ENCODE measurements at places on chromosomes 6 and 20. TPM values are rescaled to one million over a fixed set of nuclear protein-coding genes. Genes with fewer than 3 reads are reported as not detected.
A peak's percentile ranks its signal among the peaks of the same experiment; 100 is the strongest.

DNA sequence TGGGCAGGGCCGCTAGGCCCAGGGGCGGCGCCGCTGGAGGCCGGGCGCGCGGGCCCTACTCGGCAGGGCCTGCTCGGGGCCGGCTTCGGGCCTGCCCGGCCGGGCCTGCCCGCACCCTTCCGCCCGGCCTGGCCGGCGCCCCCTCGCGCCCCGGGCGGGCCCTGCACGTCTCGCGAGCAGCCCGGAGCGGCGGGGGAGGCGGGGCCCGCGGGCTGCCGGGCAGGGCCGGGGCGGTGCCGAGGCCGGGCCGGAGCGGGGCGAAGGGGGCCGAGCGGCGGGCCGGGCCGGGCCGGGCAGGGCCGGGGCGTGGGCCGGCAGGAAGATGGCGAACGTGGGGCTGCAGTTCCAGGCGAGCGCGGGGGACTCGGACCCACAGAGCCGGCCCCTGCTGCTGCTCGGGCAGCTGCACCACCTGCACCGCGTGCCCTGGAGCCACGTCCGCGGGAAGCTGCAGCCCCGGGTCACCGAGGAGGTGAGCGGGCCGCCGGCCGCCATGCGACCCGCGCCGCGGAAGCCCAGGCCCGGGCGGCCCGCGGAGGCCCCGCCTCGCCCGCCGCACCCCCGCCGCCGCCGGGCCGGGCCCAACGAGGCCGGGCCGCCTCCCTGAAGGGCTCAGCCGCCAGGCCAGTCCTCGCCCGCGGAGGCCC is at the start of gene NPEPL1:
Gene NPEPL1, plus strand, starts transcription at position 222 of the 647 bp plus-strand sequence. Its CDS starts 101 bp downstream, at position 323.
- peak; percentile 95 for DNase-seq
- H3K4me3 ChIP-seq, result peak within 1 kb of the TSS; percentile 31
- peaks cover 32% of the 10 kb centered on the region for H3K36me3 ChIP-seq
- peaks cover 32% of the 10 kb centered on the region for H3K4me1 ChIP-seq
- peak within 1 kb of the TSS; percentile 97 for H3K27ac ChIP-seq
- H3K27me3 ChIP-seq, result no peaks in the 10 kb centered on the region

DNA sequence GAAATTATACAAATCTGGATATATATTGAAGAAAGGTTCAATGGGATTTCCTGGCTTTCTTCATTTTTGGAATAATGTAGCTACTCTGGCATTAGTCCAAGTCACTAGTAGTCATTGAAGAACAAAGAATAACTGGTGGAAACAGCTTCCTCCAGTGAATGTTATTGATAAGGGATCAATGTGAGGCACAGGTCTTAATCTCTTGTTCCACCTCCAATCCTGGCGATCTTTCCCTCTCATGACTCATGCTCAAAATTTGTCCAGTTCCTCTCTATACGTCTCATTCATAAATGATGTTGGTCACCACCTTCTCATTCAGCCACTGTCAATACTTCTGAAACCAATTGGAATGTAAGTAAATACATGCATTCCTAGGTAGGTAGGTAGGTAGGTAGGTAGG is 185.0 kb upstream of the BMP2 start:
- no peaks in the 10 kb centered on the region for H3K36me3 ChIP-seq
- DNase-seq, result no peak
- H3K4me3 ChIP-seq, result no peak overlapping the region
- peaks cover 11% of the 10 kb centered on the region for H3K4me1 ChIP-seq

DNA sequence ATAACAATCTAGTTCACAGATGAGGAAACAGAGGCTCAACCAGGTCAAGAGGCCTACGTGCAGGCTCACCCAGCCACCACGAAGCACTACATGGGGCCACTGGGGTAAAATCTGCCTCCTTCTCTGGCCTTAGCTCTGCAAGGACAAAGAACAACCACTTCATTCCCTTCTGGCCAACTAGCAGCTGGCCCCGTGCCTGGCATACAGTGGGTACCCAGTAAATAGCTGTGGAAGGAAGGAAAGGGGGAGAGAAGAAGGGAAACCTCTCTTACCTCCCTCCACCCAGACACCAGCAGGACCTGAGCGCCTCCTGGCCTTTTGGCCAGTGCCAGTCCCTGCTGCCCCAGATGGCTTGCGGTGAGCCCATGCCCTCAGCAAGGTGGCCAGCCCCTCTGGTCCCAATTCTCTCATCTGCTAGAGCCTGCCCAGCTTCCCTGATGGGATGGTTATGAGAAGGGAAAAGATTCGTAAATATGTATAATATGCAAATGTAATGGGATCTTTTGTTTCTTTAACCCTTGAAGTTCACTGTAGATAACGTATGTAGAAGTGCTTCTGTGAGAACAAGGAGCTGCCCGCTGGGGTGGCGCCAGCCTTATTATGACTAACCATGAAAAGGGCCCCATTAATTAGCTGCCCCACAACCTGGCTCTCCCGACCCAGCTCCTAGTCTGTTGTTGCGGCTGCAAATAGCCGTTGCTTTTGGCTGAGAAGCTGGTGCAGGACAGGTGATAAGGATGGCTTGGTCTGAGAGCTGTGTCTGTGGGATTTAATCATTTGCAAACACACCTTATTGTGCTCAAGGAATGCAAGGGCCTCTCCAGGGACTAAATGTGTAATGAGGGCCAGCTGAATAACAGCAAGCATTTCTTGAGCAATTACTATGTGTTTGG is 62.0 kb downstream of the DLGAP4 start:
- no peaks in the 10 kb centered on the region for H3K4me1 ChIP-seq
- H3K4me3 ChIP-seq, result no peak overlapping the region
- no peaks in the 10 kb centered on the region for H3K27me3 ChIP-seq
- no peak overlapping the region for H3K27ac ChIP-seq
- no peak for DNase-seq

DNA sequence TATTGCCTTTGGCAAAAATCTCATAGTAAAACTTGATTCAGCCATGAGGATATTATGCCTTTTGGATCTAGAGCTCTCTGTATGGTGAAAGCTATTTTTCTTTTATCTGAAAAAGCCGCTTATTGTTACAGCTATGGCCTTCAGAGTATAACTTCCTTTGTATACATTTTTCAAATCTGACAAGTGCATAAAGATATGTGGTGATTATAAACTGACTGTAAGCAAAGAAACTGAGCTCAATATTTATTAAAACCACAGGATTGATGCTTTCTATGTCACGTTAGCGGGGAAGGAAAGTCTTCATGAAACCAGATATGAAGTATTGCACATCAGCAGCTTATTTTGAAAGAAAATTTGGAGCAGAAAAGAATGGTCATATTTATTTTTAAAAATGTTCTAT is 151.8 kb downstream of the THEMIS start:
- H3K27me3 ChIP-seq, result no peaks in the 10 kb centered on the region
- DNase-seq, result no peak
- H3K36me3 ChIP-seq, result no peaks in the 10 kb centered on the region
- no peak overlapping the region for H3K4me3 ChIP-seq
- no peaks in the 10 kb centered on the region for H3K4me1 ChIP-seq

GRCh38 chr20:25297141-25297905 is 49.4 kb downstream of the PYGB start:
- H3K4me1 ChIP-seq, result peaks cover 20% of the 10 kb centered on the region
- no peak overlapping the region for H3K4me3 ChIP-seq
- H3K27me3 ChIP-seq, result no peaks in the 10 kb centered on the region
- DNase-seq, result no peak

DNA sequence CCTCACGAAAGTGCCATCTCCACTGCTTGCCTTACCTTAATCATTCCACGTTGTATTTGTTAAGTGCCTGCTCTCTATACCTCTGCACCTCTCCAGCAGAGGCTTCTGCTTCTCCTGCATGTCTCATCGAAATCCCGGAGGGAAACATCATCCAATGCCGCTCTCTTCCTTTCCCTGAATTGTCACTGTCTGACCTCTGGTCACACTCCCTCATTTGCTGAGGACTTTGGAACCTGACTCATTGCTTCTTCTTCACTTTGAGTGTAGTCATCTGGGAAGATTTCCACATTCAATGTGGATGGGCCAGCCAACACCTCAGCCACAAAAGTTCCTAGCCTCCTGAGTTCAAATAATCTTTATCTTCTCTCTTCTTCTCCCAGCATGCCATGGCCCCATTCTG is 78.9 kb upstream of the BEND6 start:
- no peaks in the 10 kb centered on the region for H3K4me1 ChIP-seq
- H3K27ac ChIP-seq, result no peak overlapping the region
- no peaks in the 10 kb centered on the region for H3K27me3 ChIP-seq

DNA sequence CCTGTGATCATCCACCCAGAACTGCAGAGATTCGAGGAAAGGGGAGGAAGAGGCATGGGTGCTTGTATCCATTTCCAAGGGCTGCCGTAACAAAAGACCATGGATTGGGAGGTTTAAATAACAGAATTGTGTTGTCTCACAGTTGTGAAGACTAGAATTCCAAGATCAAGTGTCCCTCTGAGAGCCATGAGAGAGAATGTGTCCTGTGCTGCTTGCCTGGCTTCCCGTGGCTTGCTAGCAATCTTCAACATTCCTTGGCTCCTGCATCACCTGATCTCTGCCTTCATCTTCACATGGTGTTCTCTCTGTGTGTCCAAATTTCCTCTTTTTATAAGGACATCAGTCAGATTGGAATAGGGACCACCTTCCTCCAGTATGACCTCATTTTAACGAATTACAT is 69.8 kb downstream of the CDC40 start:
- no peaks in the 10 kb centered on the region for H3K27me3 ChIP-seq
- no peaks in the 10 kb centered on the region for H3K36me3 ChIP-seq
- no peak for DNase-seq
- H3K4me3 ChIP-seq, result no peak overlapping the region
- no peak overlapping the region for H3K27ac ChIP-seq

GRCh38 chr6:159042003-159042825 is 2.6 kb downstream of the TAGAP start:
- peak overlapping the region; percentile 92 for H3K27ac ChIP-seq
- peaks cover 77% of the 10 kb centered on the region for H3K4me1 ChIP-seq
- peak overlapping the region; percentile 45 for H3K4me3 ChIP-seq
- peak; percentile 88 for DNase-seq
- H3K36me3 ChIP-seq, result peaks cover 57% of the 10 kb centered on the region

DNA sequence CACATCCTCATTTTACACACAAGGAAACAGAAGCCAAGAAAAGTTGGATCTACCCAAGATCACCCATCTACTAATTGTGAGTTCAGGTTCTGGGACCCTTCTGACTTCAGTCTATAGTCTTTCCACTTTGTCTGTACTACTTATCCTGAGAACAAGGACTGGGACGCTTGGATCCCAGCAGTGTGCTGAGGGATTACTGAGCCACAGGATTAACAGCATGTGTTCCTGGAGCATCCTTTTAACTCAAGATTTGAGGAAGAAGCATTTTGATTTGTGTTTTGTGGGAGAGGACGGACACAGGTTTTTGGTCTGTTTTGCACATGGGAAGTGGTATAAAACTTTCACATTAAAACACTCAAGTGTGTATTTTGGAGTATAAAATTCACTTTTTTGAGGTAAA is 4.4 kb downstream of the ENPP4 start:
- peaks cover 21% of the 10 kb centered on the region for H3K4me1 ChIP-seq
- no peaks in the 10 kb centered on the region for H3K27me3 ChIP-seq
- H3K27ac ChIP-seq, result no peak overlapping the region
- no peaks in the 10 kb centered on the region for H3K36me3 ChIP-seq
- H3K4me3 ChIP-seq, result no peak overlapping the region

DNA sequence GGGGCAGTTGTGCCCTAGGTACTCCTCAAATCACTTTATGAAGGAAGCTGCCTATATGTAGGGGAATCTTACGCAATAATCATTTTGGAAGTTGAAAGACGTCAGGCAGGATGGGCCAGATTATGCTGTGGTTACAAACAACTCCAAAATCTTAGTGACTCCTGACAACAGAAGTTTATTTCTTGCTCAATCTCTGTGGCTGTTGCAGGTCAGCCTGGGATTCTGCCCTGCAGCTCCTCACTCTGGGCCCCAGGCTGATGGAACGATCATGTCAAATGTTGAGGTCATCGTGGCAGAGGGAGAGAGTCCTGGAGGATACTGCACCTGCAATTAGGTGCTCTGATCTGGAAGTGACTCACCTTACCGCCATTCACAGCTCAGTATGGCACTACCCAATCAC is 88.4 kb downstream of the ZDHHC14 start:
- DNase-seq, result no peak
- no peaks in the 10 kb centered on the region for H3K36me3 ChIP-seq
- H3K4me3 ChIP-seq, result no peak overlapping the region
- H3K27me3 ChIP-seq, result no peaks in the 10 kb centered on the region
- H3K27ac ChIP-seq, result no peak overlapping the region
- no peaks in the 10 kb centered on the region for H3K4me1 ChIP-seq

DNA sequence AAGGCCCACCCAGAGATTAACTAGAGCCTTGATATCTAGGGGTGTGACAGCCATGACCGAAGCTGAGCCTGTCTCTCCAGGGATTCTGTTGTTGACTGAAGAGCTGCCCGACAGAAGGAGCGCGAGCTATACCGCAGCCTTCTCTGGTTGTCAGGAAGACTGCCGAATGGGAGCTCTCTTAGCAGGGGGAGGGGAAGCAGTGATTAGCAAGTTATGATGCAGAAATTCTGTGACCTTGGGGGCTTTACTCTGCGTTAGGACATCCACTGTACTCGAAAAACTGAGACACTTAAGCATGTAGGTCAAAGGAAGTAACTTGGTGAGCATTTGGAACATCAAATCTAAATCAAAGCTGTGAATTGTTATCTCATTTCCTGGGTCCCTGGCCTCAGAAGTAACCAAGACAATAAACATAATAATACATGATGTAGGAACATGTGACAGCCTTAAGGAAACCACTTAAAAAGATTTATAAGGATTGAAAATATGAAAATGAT is 84.7 kb downstream of the MAP3K4 start:
- no peaks in the 10 kb centered on the region for H3K4me1 ChIP-seq
- no peak for DNase-seq
- no peaks in the 10 kb centered on the region for H3K27me3 ChIP-seq
- H3K4me3 ChIP-seq, result no peak overlapping the region
- no peaks in the 10 kb centered on the region for H3K36me3 ChIP-seq
- H3K27ac ChIP-seq, result no peak overlapping the region

- DNase-seq, result no peak
- H3K4me1 ChIP-seq, result no peaks in the 10 kb centered on the region
Observed at GRCh38 chr6:121285041-121285440, 49.2 kb downstream of the TBC1D32 start.

DNA sequence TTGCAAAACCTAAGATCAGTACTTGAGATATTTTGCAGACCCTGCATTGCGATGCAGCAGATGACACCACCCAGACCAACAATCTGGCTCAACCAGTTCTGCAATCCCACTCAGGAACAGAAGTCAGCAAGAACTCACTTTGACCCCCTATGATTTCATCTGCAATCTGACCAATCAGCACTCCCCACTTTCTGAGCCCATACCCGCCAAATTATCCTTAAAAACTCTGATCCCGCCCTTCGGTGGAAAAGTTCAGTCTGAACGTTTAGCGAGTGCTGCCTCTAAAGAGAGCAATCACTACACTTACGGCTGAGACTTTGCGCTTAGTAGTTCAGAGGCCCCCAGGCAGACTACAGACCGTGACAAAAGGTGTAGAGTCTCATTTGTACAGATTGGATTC is 17.3 kb upstream of the KIAA1586 start:
- no peak overlapping the region for H3K27ac ChIP-seq
- no peak overlapping the region for H3K4me3 ChIP-seq

- no peak overlapping the region for H3K27ac ChIP-seq
- no peak for DNase-seq
- H3K36me3 ChIP-seq, result peaks cover 10% of the 10 kb centered on the region
- no peaks in the 10 kb centered on the region for H3K27me3 ChIP-seq
- H3K4me1 ChIP-seq, result peaks cover 50% of the 10 kb centered on the region
Observed at GRCh38 chr6:32954986-32955802, 2.3 kb upstream of the HLA-DMA start.

Gene NR2E1
- not detected for total RNA-seq

Gene FAXC
- 0.05 TPM for total RNA-seq

Gene PSORS1C2
- not detected for total RNA-seq

Gene ADGRG6
- total RNA-seq, result 11.2 TPM
